ENCODE measurements at places on chromosomes 7 and 10.

GRCh38 chr10:116475866-116476265 lies 48.2 kb downstream of the PNLIPRP3 start:
- DNase-seq = no peak

- no peak for DNase-seq
These were observed 88.9 kb upstream of the NEBL start for GRCh38 chr10:20986049-20986448.

GRCh38 chr7:121000081-121000983 lies 11.8 kb downstream of the CPED1 start:
- peak; percentile 59 for DNase-seq

DNA sequence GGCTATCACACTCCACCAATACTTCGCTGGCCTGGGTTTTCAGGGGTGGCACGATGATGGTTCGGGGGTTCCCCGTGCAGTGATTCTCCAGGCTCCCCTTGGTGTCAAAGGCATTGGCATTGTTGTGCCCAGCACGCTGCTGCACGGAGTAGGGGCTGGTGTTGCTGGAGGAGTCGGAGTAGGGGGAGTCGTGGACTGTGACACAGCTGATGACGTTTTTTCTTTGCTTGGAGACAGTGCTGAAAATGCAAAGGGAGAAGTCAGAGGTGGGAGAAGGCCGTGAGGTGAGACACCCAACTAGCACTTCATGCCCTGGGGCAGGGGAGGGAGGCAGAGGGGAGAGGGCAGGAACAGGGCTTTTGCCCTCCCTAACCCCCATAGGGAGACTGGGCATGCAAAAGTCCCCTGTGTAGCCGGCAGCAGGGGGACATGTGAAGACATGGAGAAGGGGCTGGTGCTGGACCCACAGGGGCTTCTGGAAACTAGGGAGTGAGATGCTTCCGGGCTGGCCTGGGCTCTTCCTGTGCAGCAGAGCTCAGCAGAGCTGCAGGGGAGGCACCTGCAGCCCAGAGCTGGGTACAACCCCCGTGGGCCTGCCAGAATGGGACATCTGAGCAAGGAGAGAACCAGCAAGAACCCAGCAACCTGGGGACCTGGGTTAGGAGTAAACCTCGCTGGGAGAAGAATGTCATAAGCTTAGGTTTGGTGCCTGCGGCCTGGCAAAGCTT lies 60.5 kb downstream of the CLEC2L start:
- no peak for DNase-seq

GRCh38 chr10:128877936-128878335 lies 589.1 kb upstream of the MGMT start:
- DNase-seq = no peak

GRCh38 chr10:26385443-26385842 lies 52.7 kb upstream of the APBB1IP start:
- DNase-seq = no peak

- peak; percentile 78 for DNase-seq
These were observed 51.3 kb downstream of the AOC1 start for GRCh38 chr7:150903606-150904005.

GRCh38 chr7:2940466-2940865 lies 96.4 kb upstream of the GNA12 start:
- DNase-seq = no peak

- no peak for DNase-seq
These were observed 51.2 kb upstream of the SORCS1 start for GRCh38 chr10:107215681-107216080.

DNA sequence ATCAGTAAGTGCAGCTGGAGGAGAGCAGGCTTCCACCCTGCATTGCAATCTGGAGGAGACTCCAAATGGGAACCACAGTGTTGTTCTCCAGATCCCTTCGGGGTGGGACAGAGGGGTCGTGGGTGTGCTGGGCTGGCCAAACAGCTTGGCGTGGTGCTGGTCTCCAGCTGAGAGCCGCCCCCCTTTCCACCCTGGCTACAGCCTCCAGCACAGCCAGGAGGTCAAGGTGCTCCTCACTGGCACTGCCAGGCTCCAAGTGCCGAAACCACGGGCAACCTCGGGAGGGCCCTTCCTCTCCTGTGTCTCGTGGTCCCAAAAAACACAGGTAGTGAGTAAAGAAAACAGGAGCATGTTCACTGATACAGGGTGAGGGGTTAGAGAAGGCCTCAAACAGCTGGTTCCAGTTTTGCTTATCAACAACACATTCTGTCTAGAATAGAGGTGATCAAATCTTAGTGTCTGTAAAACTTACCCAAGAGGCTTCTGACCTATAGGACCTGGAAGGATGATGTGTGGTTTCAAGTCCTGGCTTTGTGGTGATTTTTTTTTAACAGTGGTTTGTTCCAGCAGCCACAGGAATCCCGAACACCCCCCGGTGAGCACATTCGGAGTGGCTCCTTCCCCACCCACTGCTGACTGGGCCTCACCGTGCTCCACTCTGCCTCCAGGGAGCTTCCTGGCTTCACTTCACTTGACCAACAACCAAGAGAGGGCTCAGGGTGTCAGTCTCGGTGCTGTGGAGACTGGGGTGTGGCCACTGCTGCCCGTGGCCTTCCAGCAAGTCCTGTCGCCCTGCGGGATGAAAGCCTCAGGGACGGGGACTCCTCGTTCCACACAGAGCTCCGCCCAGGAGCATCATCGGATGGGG lies 31.2 kb upstream of the EN2 start:
- peak; percentile 2 for DNase-seq

DNA sequence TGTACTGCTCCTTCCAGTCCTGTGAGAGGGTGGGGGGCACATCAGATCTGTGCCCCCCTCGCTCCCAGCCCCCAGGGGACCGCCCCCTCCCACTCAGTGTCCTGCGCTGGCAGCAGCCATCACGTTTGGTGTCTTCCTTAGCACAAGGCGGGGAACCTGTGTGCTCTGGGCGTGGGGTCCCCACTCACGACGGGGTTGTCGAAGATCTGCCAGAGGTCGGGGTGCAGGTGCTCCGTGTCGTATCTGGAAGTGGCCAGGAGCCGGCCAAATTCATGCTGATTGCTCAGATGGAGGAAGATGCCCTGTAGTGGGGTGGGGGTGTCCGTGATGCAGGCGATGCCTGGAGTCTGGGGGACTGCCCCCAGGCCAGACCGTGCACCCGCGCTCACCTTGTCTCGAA lies 7.2 kb downstream of the PLOD3 start:
- no peak for DNase-seq

- peak; percentile 59 for DNase-seq
These were observed 4.2 kb downstream of the FEZF1 start for GRCh38 chr7:122300211-122300932.

- no peak for DNase-seq
These were observed 272.4 kb downstream of the ADARB2 start for GRCh38 chr10:1464881-1465417.

DNA sequence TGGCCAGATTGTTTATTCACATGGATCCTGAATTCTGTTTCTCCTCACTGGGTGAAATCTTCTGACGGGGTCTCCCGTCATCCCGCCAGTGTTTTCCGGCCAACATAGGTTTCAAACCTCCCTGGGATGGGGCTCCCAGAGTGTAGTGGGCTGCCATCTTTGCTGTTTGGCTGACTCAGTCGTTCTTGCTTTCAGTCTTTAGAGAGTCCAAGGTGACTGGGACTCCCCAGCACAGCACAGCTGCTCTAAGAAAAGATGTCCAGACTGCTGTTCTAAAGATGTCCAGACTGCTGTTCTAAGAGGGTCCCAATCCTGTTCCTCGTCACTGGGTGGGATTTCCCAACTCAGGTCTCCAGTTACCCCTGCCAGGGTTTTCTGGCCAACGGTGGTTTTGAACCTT lies 801.9 kb upstream of the IGFBP3 start:
- no peak for DNase-seq

DNA sequence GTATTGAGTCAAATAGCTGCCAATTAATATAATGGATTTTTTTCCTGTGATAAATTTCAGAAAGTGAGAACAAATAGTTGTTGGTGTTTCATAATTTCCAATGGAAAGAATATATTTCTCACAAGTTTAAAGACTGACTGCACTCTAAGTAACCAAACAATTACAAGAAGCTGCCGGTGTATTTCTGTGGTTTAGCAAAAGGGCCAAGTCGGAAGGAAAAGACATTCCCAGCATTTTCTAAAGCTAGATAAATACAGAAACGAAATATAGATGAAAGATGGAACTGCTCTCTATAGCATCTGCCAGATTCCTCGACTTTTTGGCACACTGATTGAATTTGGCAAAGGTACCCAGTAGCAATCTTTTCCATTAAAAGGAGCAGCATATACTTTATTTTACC lies 92.7 kb upstream of the MKX start:
- DNase-seq = no peak

DNA sequence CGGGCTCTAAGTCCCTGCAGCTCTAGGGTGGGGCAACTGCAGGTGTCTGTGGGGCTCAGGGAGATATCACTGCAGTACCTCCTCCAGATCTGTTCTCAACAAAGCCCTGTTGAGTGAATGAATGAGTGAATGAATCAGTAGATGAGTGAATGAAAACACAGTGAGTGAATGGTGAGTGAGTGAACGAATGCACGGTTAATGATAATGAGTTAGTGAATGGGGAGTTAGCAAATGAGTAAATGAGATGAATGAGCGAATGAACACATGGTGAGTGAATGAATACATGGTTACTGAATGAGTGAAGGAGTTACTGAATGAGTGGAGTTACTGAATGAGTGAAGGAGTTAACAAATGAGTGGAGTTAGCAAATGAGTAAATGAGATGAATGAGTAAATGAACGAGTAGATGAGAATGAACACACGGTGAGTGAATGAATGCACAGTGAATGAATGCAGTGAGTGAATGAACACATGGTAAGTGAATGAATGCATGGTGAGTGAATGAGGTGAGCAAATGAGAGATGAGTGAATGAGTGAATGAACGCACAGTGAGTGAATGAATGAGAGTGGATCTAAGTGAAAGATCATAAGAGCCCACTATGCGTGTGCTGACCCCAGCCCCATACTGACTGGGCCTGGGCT lies 34.3 kb downstream of the STK32C start:
- DNase-seq = no peak

GRCh38 chr7:69744026-69744425 lies 145.8 kb downstream of the AUTS2 start:
- no peak for DNase-seq

DNA sequence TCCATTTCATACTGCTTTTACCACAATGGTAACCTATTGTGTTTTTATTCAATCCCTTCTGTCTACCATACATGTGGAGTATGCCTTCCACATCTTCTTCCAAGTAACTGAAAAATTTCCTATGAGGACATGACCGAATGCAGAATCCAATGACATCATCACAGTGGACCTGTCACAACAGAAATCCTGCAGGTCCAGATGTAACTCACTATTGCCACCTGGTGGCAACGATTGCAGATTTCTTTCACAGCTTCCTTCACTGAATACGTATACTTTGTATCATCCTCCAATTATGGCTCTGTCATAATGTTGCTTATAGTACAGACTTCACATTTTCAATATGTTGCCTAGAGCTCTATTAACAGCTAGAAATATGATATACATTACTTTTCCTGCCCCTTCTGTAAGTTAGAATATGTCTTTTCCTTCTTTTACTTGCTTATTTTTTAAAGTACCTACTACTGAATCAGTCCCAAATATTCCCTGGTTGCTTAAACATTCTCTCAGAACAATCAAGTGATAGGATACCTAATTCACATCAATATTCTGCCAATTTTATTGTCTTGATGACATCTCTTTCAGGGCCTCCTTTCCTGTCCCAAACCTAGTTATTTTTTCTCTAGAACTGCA lies 45.4 kb downstream of the SLC13A1 start:
- DNase-seq = peak; percentile 81

DNA sequence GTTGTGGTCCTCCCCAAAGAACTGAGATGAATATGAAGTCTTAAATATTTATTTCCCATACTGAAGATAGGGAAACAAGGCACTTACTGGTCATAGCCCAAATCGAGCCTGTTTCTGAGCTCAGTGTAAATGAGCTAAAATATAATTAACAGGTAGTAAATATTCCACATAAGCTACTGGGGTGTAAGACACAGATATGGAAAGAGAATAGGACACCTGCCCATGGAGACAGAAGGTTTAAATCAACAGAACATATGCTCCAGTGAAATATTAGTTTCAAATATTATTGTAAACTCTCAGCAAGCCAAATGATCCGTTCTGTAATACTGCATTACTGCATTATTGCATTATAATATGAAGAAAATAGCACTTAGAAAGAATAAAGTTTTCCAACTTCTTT lies 537.9 kb downstream of the ANKRD7 start:
- DNase-seq = no peak

DNA sequence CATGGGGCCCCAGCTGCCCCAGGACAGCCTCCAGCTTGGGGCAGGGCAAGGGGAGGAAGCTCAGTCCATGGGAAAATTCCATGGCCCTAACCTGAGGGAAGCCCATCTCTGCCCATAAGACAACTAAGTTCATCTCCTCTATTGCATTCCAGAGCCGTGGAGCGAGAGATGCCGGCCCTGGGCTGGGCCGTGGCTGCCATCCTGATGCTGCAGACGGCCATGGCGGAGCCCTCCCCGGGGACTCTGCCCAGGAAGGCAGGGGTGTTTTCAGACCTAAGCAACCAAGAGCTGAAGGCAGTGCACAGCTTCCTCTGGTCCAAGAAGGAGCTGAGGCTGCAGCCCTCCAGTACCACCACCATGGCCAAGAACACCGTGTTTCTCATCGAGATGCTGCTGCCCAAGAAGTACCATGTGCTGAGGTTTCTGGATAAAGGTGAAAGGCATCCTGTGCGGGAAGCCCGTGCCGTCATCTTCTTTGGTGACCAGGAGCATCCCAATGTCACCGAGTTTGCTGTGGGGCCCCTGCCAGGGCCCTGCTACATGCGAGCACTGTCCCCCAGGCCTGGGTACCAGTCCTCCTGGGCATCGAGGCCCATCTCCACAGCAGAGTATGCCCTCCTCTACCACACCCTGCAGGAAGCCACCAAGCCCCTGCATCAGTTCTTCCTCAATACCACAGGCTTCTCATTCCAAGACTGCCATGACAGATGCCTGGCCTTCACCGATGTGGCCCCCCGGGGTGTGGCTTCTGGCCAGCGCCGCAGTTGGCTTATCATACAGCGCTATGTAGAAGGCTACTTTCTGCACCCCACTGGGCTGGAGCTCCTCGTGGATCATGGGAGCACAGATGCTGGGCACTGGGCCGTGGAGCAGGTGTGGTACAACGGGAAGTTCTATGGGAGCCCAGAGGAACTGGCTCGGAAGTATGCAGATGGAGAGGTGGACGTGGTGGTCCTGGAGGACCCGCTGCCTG lies 4.3 kb downstream of the AOC1 start:
- no peak for DNase-seq

DNA sequence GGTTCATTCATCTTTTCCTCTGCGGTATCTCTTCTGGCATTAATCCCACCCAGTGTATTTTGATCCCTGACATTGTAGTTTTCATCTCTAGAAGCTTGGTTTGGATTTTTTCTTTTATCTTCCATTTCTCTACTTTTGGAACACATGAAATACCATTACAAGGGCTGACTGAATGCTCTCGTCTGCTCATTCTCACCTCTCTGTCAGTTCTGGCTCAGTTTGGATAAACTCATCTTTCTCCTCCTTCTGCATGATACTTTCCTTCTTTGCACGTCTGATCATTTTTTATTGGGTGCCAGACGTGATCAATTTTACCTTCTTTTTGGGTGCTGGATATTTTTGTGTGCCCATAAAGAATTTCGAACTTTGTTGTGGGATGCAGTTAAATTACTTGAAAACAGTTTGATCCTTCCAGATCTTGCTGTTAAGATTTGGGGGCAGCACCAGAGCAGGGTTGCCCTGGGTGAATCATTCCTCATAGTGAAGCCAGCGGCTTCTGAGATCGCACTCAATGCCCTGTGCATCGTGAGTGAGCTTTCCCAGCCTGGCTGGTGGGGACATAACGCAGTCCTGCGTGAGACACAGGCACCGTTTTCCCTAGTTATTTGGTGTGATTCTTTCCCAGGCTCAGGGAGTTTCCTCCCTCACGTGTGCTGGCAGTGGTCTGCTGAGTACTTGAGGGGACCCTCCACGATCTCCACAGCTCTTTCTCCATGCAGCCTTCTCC lies 53.8 kb downstream of the LHPP start:
- no peak for DNase-seq

- DNase-seq = no peak
These were observed 316.7 kb upstream of the TPK1 start for GRCh38 chr7:145152589-145152988.

Data from fibroblast of lung (primary cell).